ENCODE measurements at places on chromosomes 5 and 9. TPM values are rescaled to one million over a fixed set of nuclear protein-coding genes. Genes with fewer than 3 reads are reported as not detected.

DNA sequence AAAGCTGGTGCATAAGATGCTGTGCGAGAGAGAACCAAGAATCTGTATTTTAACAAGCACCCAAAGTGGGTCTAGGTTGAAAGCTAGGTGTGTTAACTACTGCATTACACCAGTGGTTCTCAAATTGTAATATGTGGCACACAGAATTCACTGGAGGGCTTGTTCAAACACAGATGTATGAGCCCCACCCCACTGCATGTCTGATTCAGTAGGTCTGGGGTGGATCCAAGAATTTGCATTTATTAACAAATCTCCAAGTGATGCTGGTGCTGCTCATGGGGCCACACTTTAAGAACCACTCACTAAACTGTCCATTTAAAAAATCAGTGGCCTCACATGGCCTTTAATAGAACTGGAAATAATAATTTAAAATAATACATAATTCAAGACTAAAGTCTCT is 40.4 kb downstream of the LPAR1 start:
- DNase-seq = no peak

- DNase-seq = no peak
These were observed 132.6 kb downstream of the NSG2 start for GRCh38 chr5:174177976-174178605.

- no peak for DNase-seq
These were observed 12.8 kb upstream of the MGAT1 start for GRCh38 chr5:180815293-180815917.

GRCh38 chr5:151078490-151079262 is 2.2 kb downstream of the TNIP1 start:
- DNase-seq = no peak

DNA sequence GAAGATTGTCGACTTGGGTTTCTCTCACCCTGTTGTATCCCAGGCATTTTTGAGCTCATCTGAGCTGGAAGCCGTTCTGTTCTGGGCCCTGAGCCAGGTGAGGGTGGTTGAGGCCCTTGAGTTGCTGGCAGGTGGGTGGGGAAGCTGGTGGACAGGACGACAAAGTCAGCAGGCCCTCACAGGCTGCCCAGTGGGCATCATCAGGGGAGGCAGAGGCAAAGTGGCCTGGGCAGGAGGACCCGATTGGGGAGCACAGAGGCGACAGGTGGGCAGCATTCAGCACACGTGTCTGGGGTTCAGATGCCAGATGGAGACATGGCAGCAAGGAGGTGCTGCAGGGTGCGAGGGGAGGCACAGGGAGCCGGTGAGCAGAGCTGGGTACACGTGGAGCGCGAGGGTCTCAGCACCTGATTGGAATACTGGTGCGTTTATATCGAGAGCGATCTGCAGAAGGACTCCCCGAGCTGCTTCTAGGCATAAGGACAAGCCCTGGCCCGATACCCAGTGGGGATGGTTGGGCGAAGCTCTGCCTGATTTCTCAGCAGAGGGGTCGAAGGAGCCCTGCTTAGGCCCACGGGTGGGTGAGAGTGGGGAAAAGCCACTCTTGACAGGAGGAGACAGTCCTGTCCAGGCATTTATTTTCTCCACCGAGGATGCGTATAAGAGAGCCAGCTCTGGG is 49.0 kb upstream of the SUSD3 start:
- DNase-seq = no peak

DNA sequence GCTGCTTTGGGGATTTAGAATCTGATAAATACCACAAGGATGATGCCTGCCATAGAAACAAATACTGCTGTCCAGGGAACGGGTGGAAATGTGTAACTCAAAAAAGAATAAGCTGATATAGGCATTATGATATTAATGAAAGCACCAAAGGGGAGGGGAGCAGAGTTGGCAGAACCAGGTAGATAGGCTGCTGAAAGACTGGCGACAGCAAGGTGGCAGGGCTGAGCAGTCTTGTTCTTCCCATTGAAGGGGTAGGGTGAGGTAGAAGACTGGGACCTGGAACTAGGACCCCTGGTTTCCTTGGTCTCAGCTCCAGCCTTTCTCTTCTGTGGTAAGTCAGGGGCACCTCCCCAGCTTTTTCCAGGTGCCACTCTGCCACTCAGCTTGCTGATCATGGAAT is 31.4 kb upstream of the TMOD1 start:
- no peak for DNase-seq

DNA sequence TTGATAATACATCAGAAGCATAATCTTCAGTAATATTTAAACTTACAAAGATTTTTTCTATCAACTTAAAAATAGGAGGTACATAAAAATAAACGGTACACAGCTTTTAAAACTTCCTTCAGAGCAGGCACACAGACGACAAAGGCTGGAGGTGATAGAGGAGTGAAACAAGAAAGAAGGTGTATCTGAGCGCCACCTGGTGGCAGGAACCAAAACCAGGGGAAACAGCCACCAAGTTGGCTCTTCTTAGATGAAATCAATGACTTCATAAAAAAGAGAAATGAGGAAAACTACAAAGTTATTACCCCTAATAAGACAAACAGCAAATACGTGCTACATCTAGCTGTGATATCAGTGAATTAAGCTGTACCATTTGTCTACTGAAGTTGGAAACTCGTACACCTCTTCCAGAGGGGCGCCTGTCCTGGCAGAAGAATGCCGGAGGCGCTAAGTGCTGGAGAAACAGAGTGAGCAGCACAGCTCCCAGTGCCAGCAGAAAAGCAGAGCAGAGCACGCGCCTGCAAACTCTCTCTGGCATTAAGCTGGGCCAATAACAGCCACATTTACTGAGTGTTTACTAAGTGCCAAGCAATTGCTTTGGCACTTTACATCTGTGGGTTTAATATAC is 85.9 kb downstream of the SETX start:
- DNase-seq = peak; percentile 71

GRCh38 chr5:92703976-92704375 is 877.0 kb downstream of the NR2F1-AS1 start:
- DNase-seq = no peak

DNA sequence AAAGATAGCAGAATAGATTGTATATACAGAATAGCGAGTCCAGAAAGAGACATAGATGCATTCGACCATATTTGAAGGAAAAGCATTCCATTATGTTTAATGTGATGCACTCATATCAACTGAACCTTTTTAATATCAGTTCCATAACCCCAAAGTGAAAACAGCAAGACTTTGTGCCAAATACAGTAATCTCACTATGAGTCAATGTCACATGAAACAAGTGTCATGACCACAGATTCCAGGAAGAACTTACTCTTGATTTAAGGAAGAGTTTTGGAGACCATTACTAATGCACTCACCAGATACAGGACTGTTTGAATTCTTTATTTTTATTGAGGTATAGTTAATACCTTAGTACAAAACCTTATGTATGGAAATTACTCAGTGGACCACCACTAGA is 220.5 kb downstream of the SH3GL2 start:
- no peak for DNase-seq

The GARIN3 gene
- not detected for polyA plus RNA-seq

The MYOZ3 gene
- 10.6 TPM for polyA plus RNA-seq

DNA sequence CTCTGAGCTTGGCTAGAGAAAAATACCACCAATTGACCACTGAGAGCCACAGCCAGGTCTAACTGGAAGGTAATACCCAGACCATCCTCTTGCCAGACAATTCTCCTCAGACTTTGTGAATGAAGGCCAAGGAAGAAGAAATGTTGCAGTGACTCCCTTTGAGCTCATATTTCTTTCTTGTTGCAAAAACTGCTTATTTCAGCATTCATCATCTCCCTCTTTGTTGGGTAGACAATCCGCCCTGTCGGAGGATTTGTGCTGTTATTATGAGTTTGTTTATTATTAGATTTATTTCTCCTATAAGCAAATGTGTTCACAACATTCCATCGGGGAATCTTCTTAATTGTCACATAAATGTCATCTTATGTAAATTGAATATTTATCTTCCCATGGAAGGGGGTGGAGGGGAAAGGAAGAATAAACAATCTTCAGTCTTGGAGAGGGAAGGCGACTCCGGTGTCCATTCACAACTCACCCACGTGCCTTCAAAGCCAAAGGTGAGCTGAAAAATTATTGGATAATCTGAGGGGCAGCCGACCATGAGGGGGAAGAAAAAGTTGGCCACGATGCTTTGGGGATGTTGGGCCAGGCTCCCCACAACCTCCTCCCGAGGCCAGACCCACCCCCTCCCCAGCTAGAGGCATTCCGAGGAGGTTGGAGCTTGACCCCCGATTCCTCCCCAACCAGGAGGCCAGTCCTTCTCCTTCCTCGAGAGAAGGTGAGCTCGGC is 1.8 kb upstream of the JADE2 start:
- DNase-seq = no peak

The GDNF gene
- not detected for polyA plus RNA-seq

DNA sequence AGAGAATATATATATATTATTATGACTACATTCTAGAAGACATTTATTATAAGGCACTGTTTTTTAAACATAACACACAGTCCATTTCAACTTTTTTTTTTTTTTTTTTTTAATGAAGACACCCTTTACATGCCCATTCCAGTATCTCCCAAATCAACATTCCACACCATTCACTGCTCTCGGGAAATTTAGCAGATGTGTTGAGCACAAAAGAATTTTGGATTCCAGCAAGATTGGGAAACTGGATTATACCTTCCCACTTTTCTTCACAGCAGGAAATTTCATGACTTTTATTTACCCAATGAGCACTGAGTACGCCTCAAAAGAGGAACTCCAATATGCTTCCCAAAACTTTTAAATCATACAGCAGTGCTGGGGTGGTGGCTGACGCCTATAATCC is 333.6 kb upstream of the DAB2 start:
- no peak for DNase-seq

The ASPN gene
- 6.1 TPM for polyA plus RNA-seq

DNA sequence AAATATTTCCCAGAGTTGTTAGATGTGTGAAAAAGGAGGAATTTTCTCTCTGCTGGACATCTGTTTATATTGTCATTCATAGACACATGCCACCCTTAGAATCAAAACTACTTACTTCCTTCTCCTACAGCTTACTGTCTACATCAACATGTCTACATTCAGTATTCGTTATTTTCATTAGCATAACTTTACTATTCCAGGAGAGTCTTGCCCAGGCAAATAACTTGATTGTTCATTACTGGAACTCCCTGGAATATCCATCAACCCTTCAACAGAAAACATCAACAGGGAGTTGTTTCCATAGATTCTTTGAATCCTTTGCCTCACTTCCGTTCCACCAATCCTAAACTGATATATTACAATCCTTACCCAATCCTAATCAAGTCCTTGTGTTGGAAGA is 457.5 kb upstream of the ZNF608 start:
- DNase-seq = no peak

The PRLR gene
- polyA plus RNA-seq = 2.2 TPM

DNA sequence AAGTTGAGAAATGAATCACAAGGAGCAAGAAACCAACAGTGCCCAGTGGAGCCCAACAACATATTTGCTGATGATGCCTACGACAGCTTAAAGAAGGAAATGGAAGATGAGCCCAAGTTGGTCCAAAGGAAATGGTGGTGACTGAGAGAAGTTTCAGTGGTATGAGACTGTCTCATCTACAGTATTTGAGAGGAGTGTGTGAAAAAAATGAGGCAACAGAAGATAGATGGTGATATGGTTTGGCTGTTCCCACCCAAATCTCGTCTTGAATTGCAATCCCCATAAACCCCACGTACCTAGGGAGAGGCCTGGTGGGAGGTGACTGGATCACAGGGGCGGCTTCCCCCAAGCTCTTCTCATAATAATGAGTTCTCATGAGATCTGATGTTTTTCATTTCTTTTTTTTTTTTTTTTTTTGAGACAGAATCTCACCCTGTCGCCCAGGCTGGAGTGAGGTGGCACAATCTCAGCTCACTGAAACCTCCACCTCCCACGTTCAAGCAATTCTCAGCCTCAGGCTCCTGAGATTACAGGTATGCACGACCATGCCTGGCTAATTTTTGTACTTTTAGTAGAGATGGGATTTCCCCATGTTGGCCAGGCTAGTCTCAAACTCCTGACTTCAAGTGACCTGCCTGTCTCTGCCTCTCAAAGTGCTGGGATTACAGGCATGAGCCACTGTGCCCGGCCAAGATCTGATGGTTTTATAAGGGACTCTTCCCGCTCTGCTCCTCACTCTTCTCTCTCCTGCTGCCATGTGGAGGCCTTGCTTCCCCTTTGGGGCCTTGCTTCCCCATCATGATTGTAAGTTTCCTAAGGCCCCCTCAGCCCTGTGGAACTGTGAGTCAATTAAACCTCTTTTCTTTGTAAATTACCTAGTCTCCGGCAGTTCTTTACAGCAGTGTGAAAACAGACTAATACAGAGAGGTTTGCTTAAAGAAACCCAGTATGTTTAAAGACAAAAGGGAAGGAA is 30.2 kb downstream of the EFCAB9 start:
- DNase-seq = no peak

DNA sequence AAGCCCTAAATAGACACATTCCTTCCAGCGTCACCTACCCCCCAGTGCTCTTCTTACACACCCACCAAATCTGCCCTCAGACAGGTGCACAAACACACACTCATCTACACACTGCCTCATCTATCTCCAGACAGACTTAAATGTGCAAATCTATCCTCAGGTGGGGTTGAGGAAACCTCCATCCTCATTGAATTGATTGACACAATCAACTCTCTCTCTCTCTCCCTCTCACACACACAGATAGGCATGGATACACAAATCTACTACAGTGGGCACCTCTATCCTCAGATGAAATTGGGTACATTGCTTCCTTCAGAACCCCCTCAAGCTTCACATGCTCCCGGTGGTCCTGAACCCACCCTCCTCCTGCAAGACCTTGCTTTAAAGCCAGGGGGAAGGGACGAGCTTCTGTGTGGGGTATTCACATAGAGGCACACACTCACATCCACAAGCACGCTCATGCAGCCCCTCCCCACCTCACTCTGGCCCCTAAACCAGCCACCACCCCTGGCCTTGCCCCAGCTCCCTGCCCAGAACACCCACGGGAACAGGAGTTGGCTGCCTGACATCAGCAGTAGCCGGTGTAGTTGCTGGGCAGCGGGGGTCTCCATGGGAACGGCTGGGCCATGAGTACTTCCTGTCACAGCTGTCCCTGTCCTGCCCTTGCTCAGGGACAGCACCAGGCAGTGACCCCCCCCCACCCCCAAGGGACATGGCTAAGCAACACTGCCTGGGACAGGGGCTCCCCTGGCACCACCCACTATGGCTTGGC is 22.8 kb downstream of the PCDH1 start:
- no peak for DNase-seq

The BSPRY gene
- polyA plus RNA-seq = 7.5 TPM

The FBP2 gene
- 2.6 TPM for polyA plus RNA-seq

DNA sequence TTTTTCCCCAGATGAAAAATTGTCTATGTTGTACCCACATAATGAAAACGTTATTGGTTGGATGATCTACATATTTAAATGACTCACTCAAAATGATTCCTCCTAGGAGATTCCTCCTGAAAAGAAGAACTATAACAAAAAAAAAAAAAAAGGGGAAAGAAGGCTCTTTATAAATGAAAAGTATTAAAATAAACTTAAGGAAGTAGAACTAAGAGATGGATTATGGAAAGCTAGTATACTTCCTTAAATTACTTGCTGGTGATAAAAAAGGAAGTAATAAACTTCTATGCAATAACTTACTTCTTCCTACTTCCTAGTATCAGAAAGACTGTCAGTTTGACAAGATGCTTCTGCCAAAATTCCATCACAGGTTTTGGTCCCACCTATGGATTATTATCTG is 1087.7 kb downstream of the CDH12 start:
- no peak for DNase-seq

Data from left lung (tissue), 14 donors.